ENCODE measurements at places on chromosomes 12 and 14. TPM values are rescaled to one million over a fixed set of nuclear protein-coding genes. Genes with fewer than 3 reads are reported as not detected.

Gene PNMA1
- 13.6 TPM for total RNA-seq

Gene SSPN
- total RNA-seq, result 0.51 TPM

Gene KLHDC1
- total RNA-seq, result 0.49 TPM

Gene IPO4
- total RNA-seq, result 80.4 TPM

Data from foreskin keratinocyte (primary cell).